ENCODE measurements at places on chromosomes 16 and 17.

GRCh38 chr16:22641131-22641628 is 130.5 kb downstream of the NPIPB5 start:
- no peak for DNase-seq

- peak; percentile 38 for DNase-seq
Measured at GRCh38 chr16:87653234-87653633, 50.9 kb downstream of the JPH3 start.

DNA sequence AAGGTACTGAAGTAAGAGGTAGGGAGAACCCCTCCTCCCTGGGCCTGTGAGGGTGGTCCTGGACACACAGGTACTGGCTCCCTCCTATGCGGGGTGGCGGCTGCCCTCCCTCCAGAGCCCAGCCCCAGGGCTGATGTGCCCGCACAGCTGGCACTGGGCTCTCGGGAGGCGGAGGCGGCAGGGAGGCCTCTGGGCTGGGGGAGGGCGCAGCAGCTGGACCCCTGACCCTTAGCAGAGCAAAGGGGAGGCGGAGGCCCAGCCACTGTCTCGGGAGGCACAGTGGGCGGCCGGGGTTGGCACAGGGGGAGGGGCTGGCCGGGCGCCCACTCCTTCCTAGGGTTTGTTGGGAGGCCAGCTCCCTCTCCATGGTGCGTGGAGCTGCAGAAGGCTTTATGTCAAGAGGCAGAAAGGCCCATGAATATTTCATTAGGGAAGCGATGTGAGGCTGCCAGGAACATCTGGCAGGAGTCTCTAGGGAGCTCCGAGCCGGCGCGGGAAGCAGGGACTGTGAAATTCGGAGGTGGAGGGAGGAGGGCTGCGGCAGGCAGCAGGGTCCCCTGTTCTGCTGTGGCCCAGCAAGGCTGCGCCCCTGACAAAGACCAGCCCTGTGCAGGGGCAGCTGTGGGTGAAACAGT is 44.1 kb upstream of the ACSF3 start:
- no peak for DNase-seq

DNA sequence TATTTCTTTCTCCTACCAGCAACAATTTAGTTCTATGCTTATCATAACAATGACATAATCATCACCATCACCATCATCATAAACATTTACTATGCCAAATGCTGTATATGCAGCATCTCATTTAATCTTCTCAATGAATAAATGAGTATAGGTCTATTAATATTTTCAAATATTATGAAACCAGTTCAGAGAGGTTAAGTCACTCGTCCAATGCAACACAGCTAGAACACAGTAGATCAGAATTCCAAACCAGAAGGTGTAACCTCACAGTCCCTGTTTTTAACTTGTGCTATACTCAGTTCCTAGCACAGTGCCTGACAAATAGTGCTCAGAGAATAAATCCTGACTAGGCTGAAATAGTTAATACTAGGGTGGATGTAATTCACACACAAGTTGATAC is 314.8 kb downstream of the XYLT1 start:
- no peak for DNase-seq

- no peak for DNase-seq
Measured at GRCh38 chr17:17063546-17064122, 21.4 kb downstream of the MPRIP start.

DNA sequence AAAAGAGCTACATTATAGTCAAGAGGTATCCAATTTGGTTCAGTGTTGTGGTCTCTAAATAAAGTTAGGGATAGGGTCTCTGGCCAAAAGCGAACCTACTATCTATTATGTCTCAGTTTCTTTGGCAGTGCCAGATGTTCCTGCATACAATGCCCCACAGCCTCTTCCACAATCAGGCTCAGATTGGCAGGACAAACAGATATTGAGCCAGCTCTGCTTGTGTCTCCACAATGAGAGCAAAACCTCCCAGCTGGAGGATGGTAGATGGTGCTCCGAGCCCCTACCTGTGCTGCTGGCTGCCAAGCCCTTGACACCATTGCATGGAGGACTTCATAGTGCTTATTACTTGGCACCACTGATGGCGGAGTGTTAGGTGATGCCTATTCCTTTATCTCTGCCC is 19.7 kb downstream of the PHAF1 start:
- no peak for DNase-seq
